ENCODE measurements at places on chromosomes 12 and 14. TPM values are rescaled to one million over a fixed set of nuclear protein-coding genes. Genes with fewer than 3 reads are reported as not detected.

DNA sequence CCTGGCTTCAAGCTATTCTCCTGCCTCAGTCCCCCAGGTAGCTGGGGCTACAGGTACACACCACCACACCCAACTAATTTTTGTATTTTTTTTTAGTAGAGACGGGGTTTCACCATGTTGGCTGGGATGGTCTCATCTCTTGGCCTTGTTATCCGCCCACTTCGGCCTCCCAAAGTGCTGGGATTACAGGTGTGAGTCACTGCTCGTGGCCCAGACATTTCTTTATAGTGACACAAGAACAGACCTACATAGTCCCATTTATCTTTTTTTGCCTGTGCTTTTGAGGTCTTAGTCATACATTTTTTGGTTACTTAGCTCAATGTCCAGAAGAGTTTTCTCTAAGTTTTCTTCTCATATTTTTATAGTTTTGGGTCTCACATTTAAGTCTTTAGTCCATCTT, 247.4 kb downstream of the SYT10 start:
- no peak for DNase-seq

GRCh38 chr12:1919284-1919683, 832 bp upstream of the CACNA2D4 start:
- no peak for DNase-seq

DNA sequence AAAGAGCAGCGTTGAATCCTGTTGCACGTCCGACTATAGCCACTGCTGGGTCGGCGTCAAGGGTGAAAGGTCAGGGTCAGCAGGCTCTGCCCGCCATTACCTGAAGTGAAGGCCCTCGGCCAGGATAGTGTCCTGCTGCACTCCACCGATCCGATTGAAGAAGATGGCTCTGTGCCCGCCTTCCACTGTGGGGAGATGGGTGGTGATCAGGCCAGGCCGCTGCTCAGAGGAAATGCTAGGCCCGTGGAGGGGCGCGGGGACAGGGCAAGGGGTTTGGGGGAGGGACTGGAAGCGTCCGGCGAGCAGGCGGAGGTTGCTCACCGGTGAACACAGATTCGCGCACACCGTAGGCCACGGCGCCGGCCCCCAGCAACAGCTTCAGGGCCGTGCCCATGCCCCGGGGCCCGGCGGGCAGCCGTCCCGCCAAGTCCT, 352 bp downstream of the PHB2 start:
- no peak for DNase-seq

DNA sequence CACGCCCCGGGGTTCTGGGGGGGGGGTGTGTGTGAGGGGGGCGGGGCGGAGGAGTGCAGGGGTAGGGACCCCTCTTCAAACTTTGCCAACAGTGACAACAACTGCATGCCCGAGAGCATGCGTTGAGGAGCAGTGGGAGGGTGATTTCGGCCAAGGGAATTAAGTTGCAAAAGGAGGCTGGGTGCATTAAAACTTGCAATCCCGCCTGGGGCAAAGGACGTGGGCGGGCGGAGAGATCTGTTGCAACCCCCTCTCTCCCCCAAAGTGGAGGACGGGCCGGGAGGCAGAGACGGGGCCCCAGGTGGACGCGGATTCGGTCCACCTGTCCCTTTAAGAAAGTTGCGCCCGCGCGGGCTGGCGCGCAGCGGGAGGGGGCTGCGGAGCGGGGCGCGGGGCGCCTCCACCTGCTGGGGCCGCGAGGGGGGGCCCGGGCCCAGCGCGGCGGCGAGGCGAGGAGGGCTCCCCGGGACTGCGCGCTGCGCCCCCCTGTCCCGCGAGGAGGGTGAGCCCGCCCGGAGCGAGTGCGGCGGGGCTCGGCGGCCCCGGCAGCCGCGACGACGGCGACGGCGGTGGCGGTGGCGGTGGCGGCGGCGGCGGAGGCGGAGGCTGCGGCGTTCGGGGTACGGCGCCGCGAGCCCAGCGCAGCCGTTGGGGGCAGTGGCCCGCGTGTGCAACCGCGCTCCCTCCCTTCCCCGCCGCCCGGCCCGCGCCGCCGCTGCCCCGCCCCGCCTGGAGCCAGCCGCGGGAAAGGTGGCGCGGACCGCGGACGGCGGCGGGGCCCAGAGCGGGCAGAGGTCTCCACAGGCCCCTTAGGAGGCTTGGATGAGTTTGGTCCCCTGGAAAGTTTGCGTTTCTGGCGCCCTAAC, 530 bp upstream of the FOXN4 start:
- no peak for DNase-seq

DNA sequence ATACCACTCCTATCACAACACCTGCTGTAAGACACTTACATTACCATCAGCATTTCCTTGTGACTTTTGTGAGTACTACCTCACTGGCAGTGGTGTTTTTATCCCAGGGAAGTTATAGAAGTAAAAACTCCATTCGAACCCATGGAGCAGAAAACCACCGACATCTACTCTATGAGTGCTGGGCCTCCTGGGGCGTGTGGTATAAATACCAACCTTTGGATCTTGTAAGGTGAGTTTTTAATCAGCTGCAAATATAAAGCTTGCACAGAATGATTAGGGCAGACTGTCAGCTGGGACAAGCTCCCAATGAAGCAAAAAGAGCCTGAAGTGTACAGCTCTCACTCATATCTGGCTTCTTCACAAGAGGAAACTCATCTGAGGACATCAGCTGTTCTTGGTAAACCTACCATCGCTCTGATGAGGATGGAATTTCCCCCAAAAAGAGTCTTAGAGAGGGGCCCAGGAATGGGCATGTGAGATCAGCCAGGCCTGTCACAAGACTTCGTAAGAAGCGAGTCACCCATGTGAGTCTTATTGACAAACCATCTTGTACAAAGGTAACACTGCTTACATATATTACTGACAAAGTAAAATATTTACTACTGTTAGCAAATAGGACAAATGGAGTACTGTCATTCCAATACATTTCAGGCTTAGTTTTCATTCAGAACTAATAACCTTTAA, 170.0 kb downstream of the SLC5A8 start:
- DNase-seq = no peak

The HOXC13 gene
- polyA plus RNA-seq = not detected

The SRGAP1 gene
- polyA plus RNA-seq = not detected

The B4GALNT3 gene
- 0.03 TPM for polyA plus RNA-seq

The INTS13 gene
- 11.4 TPM for polyA plus RNA-seq
